ENCODE measurements at places on chromosomes 1 and 21.

GRCh38 chr1:58183286-58183685 is 363.2 kb downstream of the OMA1 start:
- no peak for DNase-seq

- no peak for DNase-seq
Observed at GRCh38 chr1:54998677-54999076, at the start of gene BSND. Gene BSND, plus strand, starts transcription at chr1:54998933. Its CDS starts 254 bp downstream, at chr1:54999187.

- DNase-seq, result no peak
Observed at GRCh38 chr1:240705579-240705978, 93.6 kb upstream of the GREM2 start.

GRCh38 chr1:36606641-36607262 is 124.0 kb upstream of the CSF3R start:
- DNase-seq, result no peak

DNA sequence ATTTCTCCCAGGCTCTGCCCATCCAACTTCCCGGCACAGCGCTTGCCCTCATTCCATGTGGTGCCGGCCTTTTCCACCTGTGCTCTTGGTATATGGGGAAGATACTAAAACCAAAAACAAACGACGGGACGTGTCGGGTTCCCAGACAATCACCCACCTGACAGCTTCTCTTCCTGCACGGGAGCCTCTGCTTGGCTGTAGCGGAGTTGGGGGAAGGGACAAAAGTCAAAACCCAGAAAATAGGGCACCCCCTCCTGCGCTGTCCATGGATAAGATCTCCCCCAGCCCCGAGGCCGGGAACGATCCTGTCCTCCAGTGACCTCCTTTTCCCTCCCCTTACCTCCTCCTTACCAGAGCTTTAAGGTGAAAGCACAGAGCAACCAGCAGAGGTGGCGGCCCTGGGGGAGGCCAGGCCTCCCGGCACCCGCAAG is 640 bp downstream of the JTB start:
- DNase-seq, result no peak

DNA sequence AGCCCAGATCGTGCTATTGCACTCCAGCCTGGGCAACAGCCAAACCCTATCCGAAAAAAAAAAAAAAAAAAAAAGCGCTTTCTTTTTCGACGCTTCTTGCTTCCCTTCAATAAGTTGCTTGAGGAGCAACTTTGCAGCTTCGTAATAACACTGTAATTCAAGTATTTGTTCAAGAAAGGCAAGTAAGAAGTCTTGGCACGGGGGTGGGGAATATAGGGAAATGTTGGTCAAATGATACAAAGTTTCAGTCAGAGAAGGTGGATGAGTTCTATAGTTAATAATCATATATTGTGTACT is 871 bp upstream of the PSMA5 start:
- DNase-seq, result peak; percentile 12

DNA sequence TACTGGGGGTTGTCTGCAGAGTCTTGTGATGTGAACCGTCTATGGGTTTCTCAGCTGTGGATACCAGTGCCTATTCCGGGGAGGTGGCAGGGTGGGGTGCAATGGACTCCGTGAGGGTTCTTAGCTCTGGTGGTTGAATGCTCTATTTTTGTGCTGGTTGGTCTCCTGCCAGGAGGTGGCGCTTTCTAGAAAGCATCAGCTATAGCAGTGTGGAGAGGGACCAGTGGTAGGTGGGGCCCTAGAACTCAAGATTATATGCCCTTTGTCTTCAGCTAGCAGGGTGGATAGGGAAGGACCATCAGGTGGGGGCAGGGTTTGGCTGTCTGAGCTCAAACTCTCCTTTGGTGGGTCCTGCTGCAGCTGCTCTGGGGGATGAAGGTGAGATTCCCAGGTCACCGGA is 127.3 kb upstream of the PLD5 start:
- DNase-seq, result no peak

GRCh38 chr1:25360596-25361581 is 22.8 kb downstream of the TMEM50A start:
- DNase-seq, result no peak

- no peak for DNase-seq
Observed at GRCh38 chr21:16241479-16241963, 511.7 kb downstream of the USP25 start.

DNA sequence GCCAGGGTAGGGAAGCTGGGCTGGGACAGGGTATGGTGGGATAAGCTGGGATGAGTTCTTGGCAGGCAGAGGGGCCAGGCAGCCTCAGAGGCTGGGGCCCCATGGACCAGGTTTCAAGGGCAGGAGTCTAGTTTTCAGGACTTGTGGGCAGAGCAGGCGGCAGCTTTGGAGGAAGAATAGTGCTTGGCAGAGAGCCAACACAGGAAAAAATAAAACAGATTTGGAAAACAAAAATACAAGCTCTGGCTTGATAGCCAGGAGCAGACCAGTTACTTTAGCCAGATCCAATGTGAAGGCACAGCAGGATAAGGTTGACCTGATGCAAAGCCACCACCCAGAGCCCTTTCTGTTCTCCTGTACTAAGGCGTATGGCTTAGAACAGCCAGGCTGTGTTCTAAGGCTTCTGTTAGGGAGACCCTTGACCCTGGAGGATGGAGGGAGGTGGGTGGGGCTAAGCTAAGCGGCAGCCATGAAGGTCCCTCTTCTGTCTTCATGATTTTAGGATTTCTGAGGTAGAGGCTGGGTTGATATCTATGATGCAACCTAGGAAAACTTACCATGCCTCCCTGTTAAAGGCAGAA is 5.5 kb downstream of the TRAF5 start:
- no peak for DNase-seq

- DNase-seq, result peak; percentile 66
Observed at GRCh38 chr1:157136133-157136532, 2.1 kb downstream of the ETV3 start.

DNA sequence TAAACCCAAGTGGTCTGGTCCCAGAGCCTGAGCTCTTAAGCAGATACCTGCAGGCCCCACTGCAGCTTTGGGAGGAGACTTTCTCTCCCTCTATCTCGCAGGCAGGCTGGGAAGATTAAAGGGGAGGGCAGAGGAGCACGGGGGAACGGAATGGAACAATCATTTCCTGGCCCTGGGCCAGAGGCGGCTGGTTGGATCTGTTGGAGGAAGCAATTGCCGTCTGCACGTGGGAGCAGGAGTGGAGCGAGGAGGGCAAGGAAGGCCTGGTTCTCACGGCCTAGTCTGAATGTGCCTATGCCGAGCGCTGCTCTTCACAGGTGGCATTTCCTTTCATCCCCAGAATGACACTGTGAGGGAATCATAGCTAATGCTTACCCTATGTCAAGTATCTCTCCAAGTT is 23.7 kb downstream of the NKAIN1 start:
- DNase-seq, result no peak

GRCh38 chr1:201708691-201709090 is 120.3 kb upstream of the IPO9 start:
- DNase-seq, result no peak

- DNase-seq, result no peak
Observed at GRCh38 chr1:185634704-185635103, 99.5 kb upstream of the HMCN1 start.

- no peak for DNase-seq
Observed at GRCh38 chr1:168531615-168532345, 12.0 kb downstream of the XCL2 start.

- no peak for DNase-seq
Observed at GRCh38 chr1:63739452-63739851, 34.4 kb upstream of the ROR1 start.

- DNase-seq, result no peak
Observed at GRCh38 chr1:183234660-183235476, 48.8 kb downstream of the LAMC2 start.

DNA sequence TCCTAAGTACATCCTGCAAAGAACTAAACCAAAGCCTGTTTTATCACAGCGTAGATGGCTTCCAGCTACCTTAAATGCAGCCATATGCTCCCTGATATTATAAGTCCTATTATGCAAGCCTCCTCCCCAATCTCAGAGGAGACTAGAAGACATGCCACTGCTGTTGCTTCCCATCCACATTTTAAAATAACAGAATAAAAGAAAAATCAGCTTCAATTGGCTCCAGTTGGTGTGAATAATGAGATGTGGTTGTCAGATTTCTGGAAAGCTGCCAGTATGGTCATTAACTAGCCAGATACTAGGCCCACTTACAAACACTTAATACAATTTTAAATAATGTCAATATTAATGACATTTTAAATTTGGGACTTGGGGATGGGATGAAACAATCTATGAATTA is 25.7 kb downstream of the WARS2 start:
- DNase-seq, result no peak

- no peak for DNase-seq
Observed at GRCh38 chr1:28288487-28288886, 29.2 kb downstream of the SESN2 start.

DNA sequence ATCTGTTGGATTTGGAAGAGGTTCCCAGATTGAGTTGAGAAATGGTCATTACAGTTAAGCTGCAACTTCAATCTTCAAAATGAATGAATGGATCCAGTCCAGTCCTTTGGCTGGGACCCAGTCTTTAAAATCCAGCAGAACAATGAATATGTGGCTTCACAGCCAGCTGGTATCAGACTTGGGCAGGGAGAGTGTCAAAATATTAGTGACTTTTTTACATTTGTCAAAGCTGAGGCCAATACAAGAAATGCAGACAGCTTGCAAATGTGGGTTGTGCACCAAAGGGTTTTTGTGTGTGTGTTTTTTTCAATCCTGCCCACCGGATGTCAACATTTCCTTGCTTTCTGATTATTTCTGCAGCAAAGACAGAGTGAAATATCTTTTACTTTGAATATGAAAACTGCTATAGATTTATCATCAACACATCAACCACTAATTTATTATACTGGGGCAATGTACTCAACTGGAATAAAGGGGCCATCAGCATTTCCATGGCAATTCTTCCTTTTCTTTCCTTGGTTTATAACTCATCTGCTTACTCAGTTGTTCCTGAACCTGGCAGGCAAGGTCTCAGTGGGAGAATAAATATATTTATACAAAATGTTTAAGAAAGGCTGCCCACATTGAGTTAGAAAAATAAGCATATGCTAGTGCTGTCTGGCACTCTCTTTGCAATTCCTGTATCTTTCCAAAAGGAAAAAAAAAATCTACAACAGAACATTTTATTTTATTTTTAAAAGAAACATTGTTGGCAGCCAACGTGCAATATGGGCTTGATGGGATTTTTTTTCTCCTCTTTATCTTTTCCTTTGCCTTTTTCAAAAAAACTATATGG is 491.6 kb upstream of the C1orf87 start:
- no peak for DNase-seq

GRCh38 chr1:39407896-39408640 is 83.4 kb upstream of the BMP8A start:
- peak; percentile 55 for DNase-seq

DNA sequence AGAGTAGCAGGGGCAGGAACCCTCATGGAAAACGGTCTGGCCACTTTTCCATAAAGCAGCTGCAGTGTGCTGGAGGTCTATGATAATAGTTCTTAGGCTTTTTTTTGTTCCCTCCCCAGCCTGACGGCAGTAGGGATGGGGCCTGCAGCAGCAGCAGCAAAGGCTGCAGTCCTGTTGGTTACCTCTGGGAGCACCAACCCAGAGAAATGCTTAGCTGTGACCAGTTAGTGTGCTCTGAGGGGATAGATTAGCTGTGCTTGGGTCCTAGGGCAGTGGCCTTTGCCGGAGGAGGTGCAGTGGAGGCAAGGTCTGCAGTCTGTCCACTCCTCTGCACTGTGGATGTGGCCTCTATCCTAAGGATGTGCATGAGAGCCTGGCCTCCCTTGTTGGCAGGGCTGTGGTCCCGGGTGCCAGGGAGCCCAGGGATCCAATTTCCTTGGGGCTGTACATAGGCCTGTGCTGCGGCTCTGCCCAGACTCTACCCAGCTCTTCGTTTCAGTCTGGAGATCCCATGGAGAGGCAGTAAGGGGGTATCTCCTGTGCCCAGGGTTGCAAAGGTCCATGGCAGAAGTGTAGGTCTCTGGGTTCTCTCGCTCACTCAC is 322.7 kb downstream of the PTBP2 start:
- no peak for DNase-seq

DNA sequence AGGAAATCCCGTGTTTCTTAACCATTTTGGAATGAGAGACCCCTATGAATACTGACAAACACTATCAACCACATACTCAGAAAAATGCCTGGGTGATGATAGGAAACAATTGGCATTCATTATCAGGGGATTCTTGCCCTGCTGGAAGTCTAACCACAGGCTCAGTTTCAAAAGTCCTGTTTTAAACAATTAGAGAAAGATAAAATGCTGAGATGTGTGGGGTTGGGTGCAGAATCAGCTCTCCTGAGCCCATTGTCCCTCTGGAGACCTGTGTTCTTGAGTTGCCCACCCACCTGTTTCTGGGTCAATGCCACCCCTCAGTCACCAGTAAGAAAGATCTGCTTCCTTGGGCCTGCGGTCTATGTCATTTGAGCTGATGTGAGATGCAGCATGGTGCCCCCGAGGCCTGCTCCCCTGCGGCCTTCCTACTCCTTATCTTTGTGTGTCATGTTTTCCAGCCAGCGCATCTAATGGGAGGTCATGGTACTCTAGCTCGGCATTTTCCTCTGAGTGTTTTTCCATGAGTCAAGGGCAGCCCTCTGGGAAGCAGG is 130.3 kb upstream of the PLXNA2 start:
- DNase-seq, result no peak

DNA sequence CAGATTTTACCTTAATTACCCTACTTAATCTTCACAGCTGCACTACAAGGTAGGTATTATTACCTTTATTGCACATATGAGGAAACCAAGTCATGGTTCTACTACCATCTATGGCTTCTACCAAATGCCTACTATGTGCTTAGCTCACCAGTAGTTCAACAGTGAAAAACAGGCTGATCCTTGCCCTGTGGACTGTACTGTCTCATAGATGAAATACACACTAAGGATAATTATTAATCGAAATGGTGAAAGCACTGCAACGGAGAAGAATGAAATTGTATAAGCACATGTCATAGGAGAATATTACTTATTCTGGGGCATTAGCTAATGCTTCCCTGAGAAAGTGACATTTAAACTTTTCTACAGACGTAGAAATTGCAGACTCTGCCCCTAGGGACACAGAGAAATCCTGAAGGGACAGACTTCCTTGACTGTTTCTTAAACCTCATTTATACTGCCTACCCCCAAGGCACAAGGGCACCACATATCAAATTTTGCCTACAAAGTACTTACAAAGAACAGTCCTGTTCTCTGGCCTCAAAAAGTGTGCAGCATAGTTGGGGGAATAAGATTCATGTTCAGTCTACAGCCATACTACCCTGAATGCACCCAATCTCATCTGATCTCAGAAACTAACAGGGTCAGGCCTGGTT is 148.4 kb upstream of the ZC3H11B start:
- no peak for DNase-seq

- no peak for DNase-seq
Observed at GRCh38 chr21:35528116-35529042, 479.3 kb upstream of the RUNX1 start.

- no peak for DNase-seq
Observed at GRCh38 chr21:38714039-38714817, 91.5 kb upstream of the ETS2 start.

- no peak for DNase-seq
Observed at GRCh38 chr1:115544131-115544530, 97.6 kb upstream of the VANGL1 start.

GRCh38 chr1:15785683-15786082 is 21.8 kb downstream of the UQCRHL start:
- DNase-seq, result no peak

GRCh38 chr1:214216021-214216420 is 64.9 kb upstream of the SMYD2 start:
- DNase-seq, result no peak

Data from MM.1S (cell line).